ENCODE measurements at places on chromosomes 11 and 22.

DNA sequence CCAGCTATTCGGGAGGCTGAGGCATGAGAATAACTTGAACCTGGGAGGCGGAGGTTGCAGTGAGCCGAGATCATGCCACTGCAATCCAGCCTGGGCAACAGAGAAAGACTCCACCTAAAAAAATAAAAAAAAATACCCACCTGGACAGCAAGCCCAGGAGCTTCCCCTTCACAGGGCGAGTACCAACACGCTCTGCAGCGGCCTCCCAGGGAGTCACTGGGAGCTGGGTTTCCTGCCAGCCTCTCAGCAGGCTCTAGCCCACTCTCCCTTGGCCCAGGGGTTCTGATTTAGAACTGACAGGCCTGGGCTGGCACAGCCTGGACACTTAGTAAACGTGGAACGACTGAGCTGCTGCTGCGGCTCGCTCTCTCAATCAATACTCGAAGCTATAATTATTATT, 2.0 kb upstream of the CABP7 start:
- DNase-seq, result no peak

DNA sequence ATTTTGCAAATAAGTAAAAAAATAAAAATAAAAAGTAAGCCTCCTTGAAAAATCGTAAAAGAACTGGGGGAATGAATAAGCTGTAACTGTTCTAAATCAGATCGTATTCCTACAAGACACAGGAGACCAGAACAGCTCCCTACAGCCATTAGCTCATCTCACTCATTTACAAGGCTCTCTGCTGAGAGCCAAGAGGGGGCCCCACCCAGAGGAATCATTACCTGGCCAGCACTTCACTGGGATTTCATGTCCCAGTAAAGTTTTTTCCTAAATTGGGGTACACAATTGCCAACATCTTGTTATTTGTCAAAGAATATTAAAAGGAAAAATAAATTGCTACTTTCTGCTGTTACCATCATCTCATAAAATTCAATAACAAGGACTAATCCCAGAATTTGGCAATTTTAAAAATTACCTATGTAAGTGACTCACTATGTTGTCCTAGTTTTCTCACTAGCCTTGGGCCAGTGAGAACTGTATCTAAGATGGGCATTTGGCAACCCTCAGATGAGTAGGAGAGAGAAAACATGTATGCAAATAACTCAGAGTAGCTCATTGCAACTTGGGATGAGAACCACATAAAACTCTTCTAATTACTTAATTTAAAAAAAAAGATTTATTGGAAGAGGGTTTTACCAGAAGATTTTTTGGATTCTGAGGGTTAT, 18.4 kb upstream of the SMTN start:
- DNase-seq, result no peak

DNA sequence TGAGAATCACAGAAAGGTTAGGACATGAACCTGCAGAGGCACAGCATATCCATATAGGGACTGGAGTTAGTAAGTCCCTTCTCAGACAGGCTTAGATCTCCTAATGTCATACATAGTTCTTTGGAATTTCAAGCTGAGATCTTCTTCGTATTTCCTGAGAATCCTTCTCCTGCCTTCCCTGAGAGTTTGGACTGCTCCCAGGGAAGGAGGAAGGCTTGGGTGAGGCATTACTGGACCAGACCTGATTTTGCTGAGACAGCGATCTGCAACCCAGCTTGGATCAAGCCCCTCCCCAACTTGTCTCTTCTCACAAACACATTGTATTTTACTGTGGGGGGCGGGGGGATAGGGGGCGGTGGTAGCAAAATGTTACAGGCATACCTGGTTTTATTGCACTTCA, 108.5 kb downstream of the TSPAN18 start:
- no peak for DNase-seq

DNA sequence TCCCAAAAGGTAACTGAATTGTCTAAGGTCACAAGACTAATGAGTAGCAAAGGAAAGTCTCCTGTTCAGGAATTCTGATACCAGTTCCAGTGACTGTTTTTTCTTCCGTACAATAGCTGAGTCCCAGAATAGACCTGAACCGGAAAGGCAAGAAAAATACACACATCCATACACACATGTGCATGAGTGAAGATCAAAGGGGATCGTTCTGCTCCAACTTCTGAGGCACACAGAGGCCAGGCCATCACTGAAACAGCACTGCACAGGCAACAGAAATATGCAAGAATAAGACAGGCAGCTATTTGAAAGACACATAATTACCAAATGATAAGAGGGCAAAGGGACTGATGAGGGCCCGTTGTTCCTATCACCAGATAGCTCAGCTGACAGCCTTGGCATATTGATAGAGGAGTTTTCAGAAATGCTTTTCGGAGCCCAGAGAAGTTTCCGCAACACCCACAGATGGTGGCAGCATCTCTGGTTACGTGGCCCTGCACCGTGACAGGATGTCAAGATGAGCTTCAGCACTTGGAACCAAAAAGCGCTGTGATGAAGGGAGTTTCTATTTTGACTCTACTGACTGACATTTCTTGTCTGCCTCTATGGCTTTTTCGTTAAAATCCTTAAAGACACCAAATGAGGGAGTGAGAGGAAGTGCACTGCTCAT, 280.6 kb downstream of the LARGE1 start:
- no peak for DNase-seq

- DNase-seq, result no peak
Observed at GRCh38 chr11:73175551-73176144, 33.5 kb upstream of the FCHSD2 start.

DNA sequence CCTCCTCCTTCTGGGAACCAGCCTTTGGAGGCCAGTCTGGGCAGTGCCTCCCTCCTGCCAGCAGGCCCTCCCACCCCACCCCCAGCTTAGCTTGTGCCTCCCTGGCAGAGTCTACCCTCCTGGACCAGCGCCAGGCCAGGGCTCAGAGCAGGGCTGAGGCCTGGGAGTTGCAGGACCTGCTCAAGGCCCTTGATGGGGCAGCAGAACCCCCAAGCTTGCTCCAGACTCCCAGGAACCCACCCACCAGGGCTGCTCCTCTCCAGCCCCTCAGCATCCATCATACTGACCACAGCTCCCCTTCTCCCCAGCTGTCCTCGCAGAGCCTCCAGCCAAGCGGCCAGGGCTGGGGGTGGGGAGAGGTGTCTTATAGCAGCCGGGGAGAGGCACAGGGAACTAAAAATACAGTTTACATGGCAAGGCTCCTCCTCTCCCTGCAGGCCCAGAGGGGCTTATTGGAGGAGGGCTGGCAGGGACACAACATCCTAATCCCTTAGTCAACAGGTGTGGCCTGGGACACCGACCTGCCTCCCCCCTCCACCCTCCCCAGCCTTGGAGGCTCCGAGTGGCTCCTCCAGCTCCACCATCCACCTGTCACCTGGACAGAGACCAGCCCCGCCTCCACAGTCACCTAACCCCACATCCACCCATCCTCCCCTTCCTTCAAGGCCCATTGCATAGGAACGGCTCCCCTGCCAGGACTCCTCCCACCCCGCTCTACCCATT, 5.2 kb upstream of the MB start:
- peak; percentile 48 for DNase-seq

GRCh38 chr11:65111744-65112545, at the start of gene TM7SF2:
Gene TM7SF2, plus strand, starts transcription at chr11:65111872. Its CDS starts 144 bp downstream, at chr11:65112016.
- DNase-seq, result peak; percentile 98

DNA sequence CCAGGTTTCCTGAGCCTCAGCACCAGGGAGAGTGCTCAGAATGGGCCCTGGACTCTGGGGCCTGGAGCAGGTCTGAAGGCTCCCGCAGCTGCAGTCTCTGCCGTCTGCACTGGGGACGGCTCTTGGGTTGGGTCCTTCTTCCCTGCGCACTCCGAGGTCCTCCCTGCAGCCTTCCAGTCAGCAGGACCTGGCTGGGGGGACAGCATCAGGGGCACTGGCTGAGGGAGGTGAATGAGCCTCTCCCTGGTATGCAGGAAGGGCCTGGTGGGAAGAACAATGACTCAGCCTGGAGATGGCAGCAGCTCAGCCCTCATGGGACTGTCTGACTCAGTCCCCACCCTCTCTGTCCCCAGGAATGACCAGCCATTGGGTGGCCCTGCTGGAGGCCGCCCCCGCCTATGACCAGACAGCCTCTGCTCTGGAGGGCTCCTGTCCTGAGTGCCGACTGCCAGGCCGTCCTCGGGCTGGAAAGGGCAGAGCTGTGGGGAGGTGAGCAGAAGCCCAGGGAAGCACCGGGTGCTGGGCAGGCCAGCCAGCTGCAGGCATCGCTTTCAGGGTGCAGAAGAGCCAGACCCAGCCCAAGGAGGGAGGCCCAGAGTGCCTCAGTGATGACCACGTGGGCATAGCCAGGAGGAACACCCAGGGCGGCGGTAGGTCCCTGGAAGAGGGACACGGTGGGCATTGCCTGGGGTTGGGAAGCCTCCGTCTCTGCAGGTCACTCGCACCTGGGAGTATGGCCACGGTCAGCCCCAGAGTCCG, 455.0 kb downstream of the BRD1 start:
- peak; percentile 5 for DNase-seq

Measured in HT-29 (cell line).